ENCODE measurements at places on chromosomes 1 and 21.
A peak's percentile ranks its signal among the peaks of the same experiment; 100 is the strongest.

DNA sequence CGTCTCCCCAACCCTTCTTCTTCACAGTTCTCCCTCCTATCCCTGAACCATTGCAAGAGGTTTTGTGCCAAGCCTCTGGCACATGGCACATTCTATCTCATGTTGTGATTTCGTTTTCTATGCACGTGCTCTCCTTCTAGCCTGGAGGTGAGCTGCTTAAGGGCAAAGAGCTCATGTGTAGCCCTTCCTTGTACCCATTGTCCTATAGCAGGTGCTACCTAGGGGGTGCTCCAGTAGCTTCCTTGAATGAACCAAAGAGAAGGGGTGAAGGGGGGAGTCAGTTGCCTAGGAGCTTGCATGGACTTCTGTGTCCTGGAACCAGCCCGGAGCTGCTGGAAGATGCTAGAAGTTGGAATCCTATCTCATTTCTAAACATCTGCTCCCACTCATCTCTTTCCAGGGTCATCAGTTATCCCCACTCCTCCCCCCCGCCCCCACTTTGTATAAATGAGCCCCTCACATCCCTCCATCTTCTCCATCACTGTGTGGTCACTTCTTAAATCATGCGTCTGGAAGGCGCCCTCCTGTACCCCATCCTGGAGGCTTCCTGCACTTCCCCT is 535 bp upstream of the DISC1 start:
- no peak for ATAC-seq

DNA sequence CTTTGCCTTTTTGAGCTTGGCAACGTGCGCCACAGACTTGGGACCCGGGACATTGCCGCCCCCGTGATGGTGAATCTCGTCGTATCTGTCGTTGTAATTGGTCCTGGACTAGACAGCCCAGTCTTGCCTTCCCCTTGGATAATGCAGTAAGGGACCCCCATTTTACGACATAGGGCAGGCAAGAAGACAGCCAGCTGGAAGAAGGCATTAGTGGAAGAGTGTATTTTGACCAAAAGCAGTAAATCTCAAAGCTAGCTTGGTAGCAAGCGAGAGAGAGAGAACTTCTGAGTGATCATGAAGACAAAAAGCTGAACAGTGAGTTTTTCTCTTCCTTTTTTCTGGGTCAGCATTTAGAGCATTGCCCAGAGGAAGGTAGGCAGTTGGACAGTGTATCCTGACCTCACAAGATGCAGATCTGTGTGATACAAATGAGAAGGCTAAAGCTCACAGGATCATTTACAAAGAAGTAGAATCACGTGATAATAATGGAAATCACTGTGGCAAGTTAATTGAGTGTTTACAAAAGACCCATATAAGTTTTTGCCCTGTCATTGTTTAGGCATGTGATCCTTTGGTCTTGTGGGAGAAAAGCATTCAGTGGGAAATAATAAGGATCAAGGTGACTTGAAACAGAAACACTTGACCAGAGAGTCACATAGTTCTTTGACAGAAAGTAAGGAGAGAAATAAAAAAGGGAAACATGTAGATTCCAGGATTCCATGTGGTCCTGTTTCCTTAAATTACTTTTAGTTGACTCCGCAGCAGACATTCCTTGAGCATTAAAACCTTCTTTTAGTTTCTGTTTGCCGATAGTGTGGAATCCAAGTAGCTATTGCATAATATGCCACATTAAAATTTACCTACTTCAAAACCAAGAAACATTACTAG is 66.3 kb downstream of the CNST start:
- ATAC-seq, result peak; percentile 75

- ATAC-seq, result no peak
These were observed 193.8 kb downstream of the ST6GALNAC3 start for GRCh38 chr1:76268341-76268740.

DNA sequence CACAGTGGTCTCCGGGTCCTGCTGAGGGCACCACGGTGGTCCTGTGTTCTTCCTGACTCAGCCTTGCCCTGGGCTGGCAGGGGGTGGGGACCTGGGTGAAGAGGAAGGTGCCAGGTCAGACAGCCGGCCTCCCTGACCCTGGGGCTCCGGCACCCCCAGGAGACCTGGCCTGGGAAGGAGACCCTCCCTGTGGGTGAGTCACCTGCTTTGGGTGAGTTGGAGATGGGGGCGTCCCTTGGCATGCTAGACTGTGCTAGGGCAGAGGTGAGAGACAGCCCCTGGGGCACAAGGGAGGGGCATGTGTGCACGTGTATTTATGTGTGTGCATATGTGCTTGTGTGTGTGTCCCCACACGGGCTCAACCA is 23.4 kb downstream of the SPSB1 start:
- no peak for ATAC-seq

GRCh38 chr1:7393136-7393535 is 378.0 kb upstream of the VAMP3 start:
- ATAC-seq, result no peak

DNA sequence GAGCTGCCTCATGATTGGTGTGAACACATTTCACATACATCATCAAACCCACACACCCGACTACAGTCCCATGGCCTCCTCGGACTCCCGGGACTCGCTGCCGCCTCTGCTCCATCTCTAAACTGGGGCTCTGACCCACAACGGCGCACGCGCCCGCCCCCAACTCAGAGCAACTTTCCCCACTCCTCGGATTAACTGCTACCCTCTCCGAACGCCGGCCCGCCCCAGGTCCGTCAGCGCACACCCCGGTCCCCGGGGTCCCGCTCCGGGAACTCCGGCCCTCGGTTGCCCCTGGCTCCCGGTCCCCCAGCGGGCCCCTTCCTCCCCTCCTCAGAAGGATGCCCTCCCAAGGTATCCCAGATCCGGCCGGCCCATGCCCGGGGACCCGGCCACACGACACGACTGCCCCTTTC is 740 bp downstream of the DSTYK start:
- ATAC-seq, result no peak

DNA sequence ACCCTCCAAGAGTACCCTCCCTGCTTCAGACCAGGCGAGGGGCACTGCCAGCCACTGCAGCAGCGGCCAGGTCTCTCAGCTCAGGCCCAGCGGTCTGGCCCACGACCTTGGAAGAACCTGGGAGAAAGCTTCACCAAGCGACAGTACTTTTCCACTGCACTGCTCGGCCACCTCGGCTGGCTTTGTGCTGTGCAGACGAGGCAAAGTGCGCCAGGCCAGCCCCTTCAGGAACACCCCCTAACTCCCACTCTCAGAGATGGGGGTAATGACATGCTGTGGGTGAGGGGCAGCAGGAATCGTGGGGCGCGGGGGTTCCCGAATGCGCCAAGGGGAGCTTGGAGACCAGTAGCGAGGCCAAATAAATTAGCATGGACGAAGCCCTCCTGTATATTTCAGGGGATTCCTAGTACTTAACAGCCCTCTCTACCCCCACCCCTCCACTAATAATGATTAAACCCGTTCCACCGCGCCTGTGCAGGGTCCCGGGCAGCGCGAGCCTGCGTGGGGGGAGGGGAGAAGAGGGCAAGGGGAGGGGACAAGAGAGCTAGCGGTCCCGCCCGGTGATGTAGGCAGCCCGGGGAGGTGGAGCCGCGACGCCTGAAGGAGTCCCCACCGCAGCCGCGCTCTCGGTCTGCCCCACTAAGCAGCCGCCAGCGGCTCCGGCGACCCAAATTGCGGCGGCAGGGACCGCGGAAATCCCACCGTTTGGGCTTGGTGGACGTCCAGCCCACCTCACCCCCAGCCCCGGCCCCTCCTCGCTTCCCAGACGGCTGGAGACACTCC is at the start of gene FAM43B:
TSS of gene FAM43B (plus strand) at position 629 of the 783 bp plus-strand sequence. CDS start 401 bp downstream, outside the sequence.
- ATAC-seq, result peak; percentile 85

GRCh38 chr1:230713915-230714764 is at the start of gene AGT:
AGT (minus strand) TSS chr1:230714122; CDS start chr1:230710823, 3,299 bp downstream.
- ATAC-seq, result peak; percentile 92

DNA sequence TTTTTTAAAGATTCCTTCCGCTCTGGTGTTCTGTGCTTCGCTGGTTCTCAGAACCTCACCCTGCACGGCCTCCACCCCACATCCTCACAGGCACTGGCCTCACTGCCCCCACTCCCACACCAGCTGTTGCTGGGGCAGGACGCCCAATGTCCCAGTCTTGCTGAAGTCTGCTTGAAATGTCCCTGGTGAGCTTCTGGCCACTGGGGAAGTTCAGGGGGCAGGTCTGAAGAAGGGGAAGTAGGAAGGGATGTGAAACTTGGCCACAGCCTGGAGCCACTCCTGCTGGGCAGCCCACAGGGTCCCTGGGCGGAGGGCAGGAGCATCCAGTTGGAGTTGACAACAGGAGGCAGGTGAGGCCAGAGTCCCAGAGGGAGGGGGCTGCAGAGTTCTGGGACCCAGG is at the start of gene C1QA:
TSS of gene C1QA (plus strand) at position 276 of the 400 bp plus-strand sequence. CDS start 989 bp downstream, outside the sequence.
- peak; percentile 78 for ATAC-seq

DNA sequence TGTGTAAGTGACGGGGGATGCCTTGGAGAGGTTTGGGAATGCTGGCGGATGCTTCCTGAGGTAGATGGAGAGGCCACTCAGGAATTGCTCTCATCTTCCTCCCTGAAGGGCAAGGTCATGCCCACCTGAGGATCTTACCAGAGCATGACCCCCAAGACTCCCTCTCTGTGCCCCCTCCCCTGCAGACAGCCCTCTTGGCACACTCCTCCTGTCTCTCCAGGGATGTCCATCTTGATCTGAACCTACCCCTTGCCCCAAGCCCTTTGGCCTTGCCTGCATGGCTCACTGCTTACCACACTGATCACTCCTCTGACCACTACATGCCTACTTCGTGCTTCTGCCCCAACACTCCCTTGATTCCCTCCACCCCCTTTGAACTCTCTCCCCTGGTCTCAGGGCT is 17.9 kb upstream of the MPL start:
- ATAC-seq, result no peak

DNA sequence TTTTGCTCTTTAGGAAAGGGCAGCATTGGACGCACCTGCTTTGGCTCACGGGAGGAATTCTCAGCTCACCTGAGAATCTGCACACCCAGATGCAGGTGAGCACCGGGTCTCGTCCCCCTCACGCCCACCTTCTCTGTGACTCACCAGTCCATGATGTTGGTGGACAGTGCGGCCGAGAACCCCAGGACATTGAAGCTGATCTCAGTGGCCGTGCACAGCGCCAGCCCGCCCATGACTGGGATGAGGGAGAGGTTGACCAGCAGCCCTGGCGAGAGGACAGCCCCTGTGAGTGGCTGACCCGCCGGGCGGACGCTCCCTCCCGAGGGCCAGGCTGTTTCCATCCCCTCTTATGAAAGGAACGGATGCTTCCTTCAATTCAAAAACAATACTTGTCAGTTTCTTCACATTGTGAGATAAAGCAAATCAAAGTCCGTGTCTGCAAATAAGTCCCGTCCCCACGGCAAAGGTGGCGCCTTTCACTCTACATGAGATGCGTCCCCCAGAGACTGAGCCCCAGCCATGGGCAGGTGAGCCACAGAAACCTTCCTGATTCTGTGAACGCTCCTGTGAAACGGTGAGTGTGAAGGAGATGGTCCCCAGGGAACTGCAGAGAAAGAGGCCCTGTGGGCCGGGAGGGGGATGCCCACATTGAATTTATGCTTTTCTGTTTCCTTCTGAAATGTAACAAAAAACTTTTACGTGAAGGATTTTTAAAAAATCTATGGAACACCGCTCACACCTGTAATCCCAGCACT is 12.7 kb upstream of the CDK11B start:
- ATAC-seq, result no peak

DNA sequence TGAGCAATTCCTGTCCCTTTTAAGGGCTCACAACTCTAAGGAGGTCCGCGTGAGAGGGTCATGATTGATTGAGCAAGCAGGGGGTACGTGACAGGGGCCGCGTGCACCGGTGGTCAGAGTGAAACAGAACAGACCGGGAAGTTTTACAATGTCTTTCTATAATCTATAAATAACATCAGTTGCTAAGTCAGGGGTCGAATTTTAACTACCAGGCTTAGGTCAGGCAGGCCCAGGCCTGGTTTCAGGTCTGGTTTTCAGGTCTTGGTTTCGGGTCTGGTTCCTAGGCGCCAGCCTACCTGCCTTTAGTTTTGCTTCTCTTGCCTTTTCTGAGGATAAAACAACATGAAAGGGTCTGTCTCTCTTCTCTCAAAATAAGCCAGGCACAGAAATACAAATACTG is 476.0 kb upstream of the CAMK1G start:
- ATAC-seq, result no peak

- ATAC-seq, result no peak
These were observed 9.4 kb downstream of the COL6A1 start for GRCh38 chr21:45990741-45991605.

GRCh38 chr1:7721940-7722669 is 49.0 kb upstream of the VAMP3 start:
- ATAC-seq, result no peak

DNA sequence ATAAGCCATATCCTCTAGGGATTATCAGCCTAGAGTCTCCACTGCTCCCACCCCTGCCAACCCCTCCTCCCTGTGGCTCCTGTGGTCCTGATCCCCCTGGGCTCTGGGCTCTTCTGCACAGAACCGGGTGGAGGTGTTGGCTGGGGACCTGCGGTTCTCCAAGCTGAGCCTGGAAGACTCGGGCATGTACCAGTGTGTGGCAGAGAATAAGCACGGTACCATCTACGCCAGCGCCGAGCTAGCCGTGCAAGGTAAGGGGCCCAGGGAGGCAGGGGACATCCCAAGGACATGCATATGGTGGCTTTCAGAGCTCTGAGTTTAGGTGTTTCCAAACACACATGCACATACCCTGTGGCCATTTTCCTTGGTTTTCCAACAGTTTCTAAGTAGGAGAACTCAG is 19.3 kb downstream of the CNTN2 start:
- no peak for ATAC-seq

DNA sequence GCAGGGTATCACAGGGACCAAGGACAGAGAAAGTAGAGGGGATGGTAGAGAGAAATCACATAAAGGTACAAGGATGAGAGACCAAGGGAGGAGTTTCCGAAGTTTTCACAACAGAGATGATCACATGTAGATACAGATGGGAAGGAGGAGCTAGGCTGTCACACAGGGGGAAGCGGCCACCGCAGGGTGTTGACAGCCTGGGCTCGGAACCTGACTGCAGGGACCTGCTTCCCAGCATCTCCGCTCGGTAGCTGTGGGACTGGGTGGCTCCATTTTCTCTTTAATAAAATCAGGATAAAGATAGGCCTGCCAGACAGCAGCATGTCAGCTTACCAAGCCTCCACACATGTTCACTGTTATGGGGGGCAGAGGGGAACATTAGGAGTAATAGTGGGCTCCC is 32.3 kb downstream of the CDCA8 start:
- ATAC-seq, result no peak

DNA sequence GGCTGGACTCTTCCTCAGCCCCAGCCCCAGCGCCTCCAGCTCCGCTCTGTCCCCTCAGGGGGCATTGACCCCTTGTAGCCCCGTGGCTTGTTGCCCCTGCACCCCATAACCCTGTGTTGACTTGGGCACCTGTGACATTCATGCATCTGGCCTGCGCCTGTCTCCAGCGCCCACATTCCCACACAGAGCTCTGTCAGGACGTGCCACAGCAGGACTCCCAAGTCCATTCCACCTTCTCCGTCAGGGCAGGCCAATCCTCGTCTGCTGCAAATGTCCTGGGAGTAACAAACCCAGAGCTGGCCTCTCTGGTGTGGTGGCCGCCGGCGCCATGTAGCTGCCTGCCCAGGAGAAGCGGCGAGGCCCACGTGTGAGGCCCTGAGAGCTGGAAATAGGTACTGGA is 60.6 kb downstream of the AGPAT3 start:
- ATAC-seq, result no peak

Data from gastroesophageal sphincter (tissue), 4 donors.